ENCODE measurements at places on chromosomes 12 and 14.

- no peak for DNase-seq
Observed at GRCh38 chr12:12070674-12071656, at the start of gene BCL2L14. TSS of gene BCL2L14 (plus strand) at chr12:12070939. CDS start at chr12:12079306, 8,367 bp downstream.

DNA sequence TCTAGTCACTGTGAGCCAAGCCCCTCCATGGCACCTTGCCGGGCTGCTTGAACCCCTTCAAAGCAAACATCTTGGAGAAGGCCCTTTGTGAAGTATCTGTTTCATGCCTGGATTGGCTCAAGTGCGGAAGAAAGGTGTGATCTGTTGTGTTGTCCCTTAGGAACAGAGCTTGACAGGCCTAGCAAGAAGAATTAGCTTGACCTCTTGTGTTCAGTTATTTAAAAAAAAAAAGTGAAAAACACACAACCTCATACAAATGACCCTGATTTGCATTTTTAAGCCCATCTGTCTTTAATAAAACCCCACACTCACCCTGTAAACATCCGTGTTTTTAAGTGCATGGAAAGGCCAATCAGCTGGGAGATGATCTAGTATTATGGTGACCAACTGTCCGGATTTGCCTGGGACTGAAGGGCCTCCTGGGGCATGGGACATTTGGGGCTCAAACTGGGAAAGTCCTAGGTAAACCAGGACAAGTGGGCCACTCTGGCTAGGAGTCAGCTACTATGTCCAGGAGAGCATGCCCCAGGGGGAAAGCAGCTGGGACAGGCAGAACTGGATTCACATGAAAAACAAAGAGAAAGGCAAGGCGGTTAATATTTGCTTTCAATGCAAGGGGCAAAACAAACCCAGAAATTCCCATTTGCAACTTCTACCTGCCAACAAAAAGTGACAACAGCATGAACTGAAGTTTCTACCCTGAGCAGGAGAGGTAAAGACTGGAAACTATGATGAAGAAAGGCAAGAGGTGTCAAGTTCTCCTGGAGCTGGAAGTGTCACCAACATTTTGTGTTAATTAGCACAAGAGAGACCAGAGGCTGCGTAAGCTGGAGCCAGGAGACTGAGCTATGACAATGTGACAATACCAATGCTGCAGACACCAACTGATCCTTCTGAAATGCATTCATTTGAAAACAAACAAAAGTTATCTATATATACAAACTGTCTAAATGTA is 78.6 kb downstream of the CLMN start:
- DNase-seq, result no peak

DNA sequence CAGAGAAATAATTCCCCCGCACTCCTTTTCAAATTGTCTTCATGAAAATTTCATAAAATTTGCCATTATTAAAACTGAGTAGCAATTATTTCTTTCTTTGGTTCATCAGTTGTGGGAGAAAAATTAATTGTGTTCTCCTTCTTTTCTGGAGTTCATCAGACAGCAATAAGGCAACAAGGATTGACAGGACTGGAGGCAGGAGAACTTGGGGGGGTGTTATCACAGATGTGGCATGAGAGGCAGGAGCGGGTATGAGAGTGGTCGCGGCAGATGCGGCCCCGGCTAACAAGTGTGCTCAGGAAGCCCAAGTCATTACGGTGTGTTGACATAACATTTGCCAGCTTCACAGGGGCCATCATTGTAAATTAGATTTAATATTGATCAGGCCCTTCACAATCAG is 306.6 kb upstream of the TMPO start:
- DNase-seq, result no peak

DNA sequence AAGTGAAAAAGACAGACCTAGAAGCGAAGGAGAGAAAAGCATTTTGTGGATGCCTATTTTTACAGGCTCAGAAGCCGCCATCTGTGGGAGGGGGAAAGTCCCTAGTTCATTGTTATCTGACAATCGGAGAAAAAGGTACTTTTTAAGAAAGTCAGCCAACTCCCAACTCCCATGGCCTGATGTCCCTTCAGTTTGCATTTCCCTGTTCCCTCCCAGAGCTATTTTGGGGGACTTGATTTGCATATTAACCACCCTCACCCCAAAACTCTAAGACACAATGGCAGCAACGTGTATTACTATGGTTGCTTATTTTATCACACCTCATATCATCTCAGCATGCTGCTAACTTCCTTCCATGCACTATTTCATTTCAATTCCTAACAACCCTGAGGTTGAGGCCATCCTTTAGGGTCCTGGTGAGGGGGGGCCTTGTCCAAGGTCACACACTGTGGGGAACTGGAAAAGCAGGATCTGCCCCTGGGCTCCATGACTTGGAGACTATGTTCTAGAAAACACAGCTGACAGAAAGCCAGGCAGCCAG is 18.7 kb downstream of the HVCN1 start:
- DNase-seq, result no peak

GRCh38 chr14:35414365-35414764 is 9.8 kb upstream of the NFKBIA start:
- DNase-seq, result no peak

DNA sequence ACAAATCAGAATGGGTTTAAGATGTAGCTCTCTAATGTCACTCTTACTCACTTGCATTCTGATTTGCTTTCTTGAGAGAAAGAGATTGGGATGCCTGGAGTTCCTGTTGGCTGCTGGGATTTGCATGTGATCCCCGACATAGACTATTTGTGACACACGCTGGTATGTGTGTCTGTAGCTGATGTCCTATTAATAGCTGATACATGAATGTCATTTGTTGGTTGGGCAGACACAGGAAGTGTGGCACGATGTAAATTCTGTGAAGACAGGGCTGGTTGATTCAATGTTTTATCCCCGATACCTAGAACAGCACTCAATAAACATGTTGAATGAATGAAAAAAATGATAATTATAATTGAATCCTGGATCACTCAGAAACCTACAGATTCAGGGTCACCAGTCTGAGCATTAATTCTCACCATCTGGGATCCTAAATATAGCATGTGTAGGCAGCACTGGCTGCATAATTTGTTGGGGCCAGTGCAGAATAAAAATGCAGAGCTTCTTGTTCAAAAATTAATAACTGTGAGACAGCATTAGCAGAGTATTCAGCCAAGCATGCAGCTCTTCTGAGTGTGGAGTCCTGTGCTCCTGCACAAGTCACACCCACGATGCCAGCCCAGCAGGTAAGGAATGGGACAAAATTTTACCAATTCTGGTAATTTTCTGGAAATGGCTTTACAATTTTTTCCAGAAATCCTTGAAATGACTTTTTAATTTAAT is 35.5 kb upstream of the SOCS2 start:
- DNase-seq, result no peak
